ENCODE measurements at places on chromosomes 6 and 20. TPM values are rescaled to one million over a fixed set of nuclear protein-coding genes. Genes with fewer than 3 reads are reported as not detected.
A peak's percentile ranks its signal among the peaks of the same experiment; 100 is the strongest.

Gene CHRNA4
- 0.11 TPM for total RNA-seq

DNA sequence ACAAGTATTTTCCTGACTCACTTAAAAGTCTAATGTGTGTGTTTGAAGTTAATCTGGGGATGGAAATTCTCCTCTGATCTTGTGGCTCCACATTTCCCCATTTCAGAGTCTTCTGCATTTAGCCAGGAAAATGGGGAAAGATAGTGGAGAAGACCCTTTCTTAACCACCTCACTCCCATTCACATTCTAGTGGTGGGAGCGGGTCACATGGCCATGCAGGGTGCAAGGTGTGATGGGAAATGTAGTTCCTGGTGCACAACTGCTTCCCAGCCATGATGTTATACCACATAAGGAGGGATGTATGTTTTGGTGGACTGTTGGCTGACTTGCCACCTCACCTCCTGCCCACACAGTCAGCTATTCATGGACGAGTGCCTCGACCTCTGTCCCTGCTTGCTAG lies 61.8 kb downstream of the BANF2 start:
- no peaks in the 10 kb centered on the region for H3K36me3 ChIP-seq
- no peak for DNase-seq
- no peaks in the 10 kb centered on the region for H3K27me3 ChIP-seq
- no peak overlapping the region for H3K4me3 ChIP-seq
- H3K4me1 ChIP-seq, result peaks cover 14% of the 10 kb centered on the region

DNA sequence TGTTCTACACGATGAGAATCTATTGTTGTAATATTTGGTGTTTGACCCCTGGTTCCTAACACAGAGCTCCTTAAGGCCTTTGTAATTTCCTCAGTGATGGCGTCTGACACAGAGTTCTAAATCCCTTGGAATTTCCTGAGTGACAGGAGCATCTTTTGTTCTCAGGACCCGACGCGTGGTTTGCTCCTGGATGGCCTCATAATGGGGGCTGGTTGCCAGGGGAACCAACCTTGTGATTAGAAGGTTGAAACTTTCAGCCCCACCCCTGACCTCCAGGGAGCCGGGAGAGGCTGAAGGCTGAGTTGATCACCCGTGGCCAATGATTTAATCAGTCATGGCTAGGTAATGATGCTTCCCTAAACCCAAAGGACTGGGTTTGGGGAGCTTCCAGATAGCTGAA lies 20.5 kb upstream of the ZNF133 start:
- H3K4me1 ChIP-seq, result peaks cover 22% of the 10 kb centered on the region
- no peak for DNase-seq
- H3K27ac ChIP-seq, result no peak overlapping the region
- H3K27me3 ChIP-seq, result no peaks in the 10 kb centered on the region

Gene PACRG
- total RNA-seq, result not detected

DNA sequence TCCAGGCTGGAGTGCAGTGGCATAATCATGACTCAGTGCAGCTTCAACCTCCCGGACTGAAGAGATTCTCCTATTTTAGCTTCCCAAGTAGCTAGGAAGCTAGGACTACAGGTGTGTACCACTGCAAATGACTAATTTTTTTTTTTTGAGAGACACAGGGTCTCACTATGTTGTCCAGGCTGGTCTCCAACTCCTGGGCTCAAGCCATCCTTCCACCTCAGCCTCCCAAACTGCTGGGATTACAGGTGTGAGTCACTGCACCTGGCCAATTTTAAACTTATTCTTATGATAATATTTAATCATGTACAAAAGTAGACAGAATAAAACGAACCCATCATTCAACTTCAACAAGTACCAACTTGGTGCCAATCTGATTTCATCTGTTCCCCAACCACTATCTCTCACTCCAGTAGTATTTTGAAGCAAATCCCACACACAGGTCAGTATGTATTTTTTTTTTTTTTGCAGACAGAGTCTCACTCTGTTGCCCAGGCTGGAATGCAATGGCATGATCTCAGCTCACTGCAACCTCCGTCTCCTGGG lies 32.5 kb downstream of the BCL2L1 start:
- H3K36me3 ChIP-seq, result peaks cover 19% of the 10 kb centered on the region
- H3K4me1 ChIP-seq, result peaks cover 62% of the 10 kb centered on the region
- no peaks in the 10 kb centered on the region for H3K27me3 ChIP-seq
- peak overlapping the region; percentile 74 for H3K27ac ChIP-seq
- DNase-seq, result no peak

Gene TGM3
- total RNA-seq, result not detected

Gene GJA10
- not detected for total RNA-seq

GRCh38 chr6:93017213-93017612 lies 402.1 kb downstream of the EPHA7 start:
- no peaks in the 10 kb centered on the region for H3K4me1 ChIP-seq
- H3K27me3 ChIP-seq, result no peaks in the 10 kb centered on the region
- DNase-seq, result no peak
- no peaks in the 10 kb centered on the region for H3K36me3 ChIP-seq
- no peak overlapping the region for H3K27ac ChIP-seq

Gene CTCFL
- not detected for total RNA-seq

GRCh38 chr6:127182501-127182900 lies 64.0 kb downstream of the RSPO3 start:
- no peaks in the 10 kb centered on the region for H3K4me1 ChIP-seq
- H3K4me3 ChIP-seq, result no peak overlapping the region
- H3K27me3 ChIP-seq, result no peaks in the 10 kb centered on the region
- no peak overlapping the region for H3K27ac ChIP-seq

GRCh38 chr20:53124075-53124551 lies 152.0 kb downstream of the TSHZ2 start:
- H3K36me3 ChIP-seq, result no peaks in the 10 kb centered on the region
- no peak overlapping the region for H3K27ac ChIP-seq
- H3K4me3 ChIP-seq, result no peak overlapping the region
- no peak for DNase-seq

- H3K27ac ChIP-seq, result no peak overlapping the region
- no peaks in the 10 kb centered on the region for H3K27me3 ChIP-seq
- DNase-seq, result no peak
- H3K36me3 ChIP-seq, result no peaks in the 10 kb centered on the region
Measured at GRCh38 chr6:164195278-164195941, 780.9 kb downstream of the QKI start.

DNA sequence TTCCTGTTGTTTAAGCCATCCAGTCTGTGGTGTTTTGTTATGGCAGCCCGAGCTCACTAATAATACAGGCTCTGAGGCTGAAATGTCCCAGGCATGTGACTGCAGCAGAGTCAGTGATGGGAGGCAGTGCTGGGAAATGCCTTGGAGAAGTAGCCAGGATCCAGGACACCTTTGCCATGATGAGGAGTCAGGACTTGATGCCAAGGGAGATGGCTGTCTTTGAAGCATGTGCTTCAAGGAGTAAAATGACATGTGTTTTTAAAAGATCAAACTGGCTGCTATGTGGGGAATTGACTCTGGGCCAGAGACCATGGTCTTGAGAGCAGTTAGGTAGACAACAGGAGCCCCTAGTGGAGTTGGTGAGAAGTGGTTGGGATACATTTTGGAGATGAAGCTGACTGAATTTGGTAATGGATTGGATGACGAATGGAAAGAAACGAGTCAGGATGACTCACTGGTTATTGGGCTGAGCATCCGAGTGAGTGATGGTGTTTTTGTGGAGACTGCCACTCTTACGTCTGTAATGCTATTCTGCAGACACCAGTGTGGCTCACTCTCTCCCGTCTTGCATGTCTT lies 322.2 kb downstream of the PLCB1 start:
- no peaks in the 10 kb centered on the region for H3K36me3 ChIP-seq
- H3K27ac ChIP-seq, result no peak overlapping the region
- H3K4me1 ChIP-seq, result no peaks in the 10 kb centered on the region
- no peak overlapping the region for H3K4me3 ChIP-seq
- no peak for DNase-seq

DNA sequence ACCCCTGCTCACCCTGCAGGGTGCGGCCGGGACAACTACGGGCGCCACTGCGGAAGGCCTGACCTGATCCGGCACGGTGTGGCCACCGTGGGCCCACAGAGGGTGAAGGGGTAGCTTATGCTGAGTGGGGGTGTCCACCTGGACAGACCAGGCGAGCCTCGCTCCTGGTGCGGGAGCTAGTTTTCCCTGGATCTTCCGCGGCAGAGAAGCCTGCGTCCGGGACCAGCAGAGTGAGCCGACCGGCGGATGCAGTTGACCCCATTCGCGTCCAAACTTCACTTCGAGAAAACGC lies 38.2 kb downstream of the NCR2 start:
- H3K36me3 ChIP-seq, result no peaks in the 10 kb centered on the region
- H3K4me3 ChIP-seq, result peak overlapping the region; percentile 44
- peaks cover 1% of the 10 kb centered on the region for H3K27me3 ChIP-seq
- no peak overlapping the region for H3K27ac ChIP-seq
- DNase-seq, result no peak

DNA sequence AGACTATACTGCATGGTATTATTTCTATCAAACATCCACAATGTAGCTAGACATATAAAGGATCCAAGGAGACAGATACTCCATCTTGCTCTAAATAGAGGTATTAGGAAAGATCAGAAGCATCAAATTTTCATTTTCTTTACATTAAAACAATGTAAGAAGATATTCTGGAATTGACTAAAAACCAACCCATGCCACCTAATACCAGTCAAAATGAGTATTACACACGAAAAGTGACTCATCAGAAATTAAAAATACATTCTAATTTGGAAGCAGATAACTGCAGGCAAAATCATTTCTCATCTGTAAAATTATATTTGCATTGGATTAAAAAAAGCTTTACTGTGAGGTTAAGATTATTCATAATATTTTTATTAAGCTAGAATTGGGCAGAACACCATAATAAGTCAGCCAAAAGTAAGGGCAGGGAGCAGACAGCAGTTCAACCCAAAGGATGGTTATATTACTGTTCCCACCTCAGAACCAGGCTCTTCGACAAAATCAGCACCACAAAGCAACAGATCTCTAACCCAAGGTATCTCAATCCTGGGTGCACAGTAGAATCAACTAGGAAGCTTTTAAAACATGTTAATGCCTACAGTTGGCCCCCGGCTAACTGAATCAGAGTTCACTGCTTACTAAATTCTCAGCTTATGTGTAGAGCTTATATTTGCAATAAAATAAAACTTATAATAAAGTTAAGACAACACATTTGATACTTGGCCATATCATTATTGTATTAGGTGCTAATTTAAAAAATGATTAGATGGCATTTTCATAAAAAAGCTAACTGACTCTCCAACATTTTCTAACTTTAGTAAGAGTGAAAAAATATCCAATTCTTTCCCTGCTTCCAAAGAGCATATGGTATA lies 35.2 kb downstream of the SAMD3 start:
- H3K27me3 ChIP-seq, result no peaks in the 10 kb centered on the region
- H3K4me3 ChIP-seq, result no peak overlapping the region

Gene GUCA1A
- not detected for total RNA-seq

Gene SAMD5
- 14.0 TPM for total RNA-seq

Gene MICA
- 12.6 TPM for total RNA-seq

Gene GRM1
- total RNA-seq, result not detected

Gene LIN28B
- 7.9 TPM for total RNA-seq

DNA sequence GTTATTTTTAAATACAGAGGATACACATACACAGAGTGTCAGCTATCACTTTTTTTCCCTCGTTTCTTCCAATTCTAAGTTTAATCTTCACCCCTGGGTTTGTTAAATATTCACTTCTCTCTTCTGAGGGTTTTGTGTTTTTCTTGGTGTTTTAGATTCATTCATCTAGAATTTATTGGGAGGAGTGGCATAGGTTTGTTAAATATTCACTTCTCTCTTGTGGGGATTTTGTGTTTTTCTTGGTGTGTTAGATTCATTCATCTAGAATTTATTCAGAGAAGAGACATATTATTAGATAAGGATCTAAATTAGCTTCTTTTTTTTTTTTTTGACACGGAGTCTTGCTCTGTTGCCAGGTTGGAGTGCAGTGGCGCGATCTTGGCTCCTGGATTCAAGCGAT lies 3.9 kb downstream of the GTF2H5 start:
- H3K4me3 ChIP-seq, result no peak overlapping the region
- H3K36me3 ChIP-seq, result no peaks in the 10 kb centered on the region
- no peak overlapping the region for H3K27ac ChIP-seq
- no peak for DNase-seq
- no peaks in the 10 kb centered on the region for H3K27me3 ChIP-seq

DNA sequence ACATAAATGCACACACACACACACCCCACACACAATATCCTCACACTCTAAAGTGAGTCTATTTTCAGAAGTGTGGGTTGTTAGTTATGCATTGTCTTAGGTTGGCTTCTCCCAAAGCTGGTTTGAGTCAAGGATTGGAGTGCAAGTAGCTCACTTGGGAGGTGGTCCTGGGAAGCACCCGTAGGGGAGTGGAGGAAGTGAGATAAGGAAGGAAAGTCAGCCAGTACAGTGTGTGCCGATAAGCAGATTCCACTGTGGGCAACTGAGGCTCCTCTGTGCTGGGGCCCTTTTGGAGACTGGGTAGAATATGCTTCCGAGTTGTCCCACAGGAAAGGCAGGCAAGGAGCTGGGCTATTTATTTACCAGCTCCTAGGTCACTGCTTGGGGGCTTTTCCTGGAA lies 67.2 kb downstream of the PLCB4 start:
- H3K27ac ChIP-seq, result no peak overlapping the region
- no peak overlapping the region for H3K4me3 ChIP-seq
- no peaks in the 10 kb centered on the region for H3K36me3 ChIP-seq
- DNase-seq, result no peak
- H3K27me3 ChIP-seq, result no peaks in the 10 kb centered on the region

DNA sequence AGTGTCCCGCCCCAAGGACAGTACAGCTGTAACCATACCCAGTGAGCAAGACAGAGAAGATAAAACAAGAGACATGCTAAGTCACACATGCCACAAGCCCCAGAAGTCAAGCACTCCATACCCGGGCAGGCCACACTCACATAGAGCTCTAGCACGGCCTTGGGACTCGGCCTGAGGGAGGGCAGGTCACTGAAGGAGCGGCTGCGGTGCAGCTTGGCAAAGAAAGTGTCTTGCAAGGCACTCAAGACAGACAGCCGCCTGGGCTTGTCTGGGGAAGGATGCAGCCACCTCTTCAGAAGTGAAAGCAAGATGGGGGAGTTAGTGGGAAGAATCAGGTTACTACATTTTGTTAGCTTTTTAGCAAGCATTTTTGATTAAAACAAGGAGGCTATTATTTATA lies 48.7 kb upstream of the ARMH2 start:
- DNase-seq, result no peak
- H3K27me3 ChIP-seq, result no peaks in the 10 kb centered on the region
- no peak overlapping the region for H3K27ac ChIP-seq
- no peaks in the 10 kb centered on the region for H3K36me3 ChIP-seq
- H3K4me1 ChIP-seq, result no peaks in the 10 kb centered on the region
- no peak overlapping the region for H3K4me3 ChIP-seq

Data from Caco-2 (cell line).